Naive thymus-derived CD8-positive, alpha-beta T cell (primary cell): ENCODE measurements at places on chromosomes 2 and 18. TPM values are rescaled to one million over a fixed set of nuclear protein-coding genes. Genes with fewer than 3 reads are reported as not detected.

DNA sequence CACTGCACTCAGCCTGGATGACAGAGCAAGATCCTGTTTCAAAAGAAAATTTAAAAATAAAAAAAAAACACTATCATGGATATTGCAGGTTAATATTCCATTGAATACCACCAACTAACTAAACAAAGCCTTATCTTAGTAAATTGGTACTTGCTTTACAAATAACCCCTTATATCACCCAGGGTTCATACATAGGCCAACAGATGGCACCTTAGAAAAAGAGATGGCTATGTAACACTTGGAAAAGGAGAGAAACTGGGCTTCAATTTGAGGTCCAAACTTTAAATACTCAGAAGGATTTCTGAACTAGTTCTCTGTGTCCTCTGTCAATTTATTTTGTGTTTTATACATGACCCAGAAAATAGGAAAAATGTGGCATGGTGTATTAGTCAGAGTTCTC, 249.6 kb upstream of the LRP1B start:
- DNase-seq, result no peak

DNA sequence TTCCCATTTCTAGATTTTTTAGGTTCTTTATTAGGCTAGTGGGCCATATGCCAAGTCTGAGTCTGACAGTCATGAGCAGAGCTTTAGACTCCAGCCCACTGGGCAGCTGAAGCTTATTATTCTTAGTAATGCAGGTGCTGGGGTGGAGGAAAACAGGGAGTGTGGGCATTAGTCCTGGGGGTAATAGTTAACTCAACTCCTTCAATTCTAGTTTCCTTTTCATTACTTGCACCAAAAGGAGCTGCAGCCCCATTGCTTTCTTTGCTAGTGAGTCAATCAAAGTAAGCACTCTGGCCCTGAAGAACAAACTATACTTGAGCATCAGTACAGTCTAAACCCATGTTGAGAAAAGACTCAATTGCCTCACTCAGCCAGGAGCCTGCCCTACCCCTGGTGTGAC, 35.5 kb downstream of the ICOS start:
- DNase-seq, result no peak

GRCh38 chr18:9469685-9470084, 5.6 kb upstream of the RALBP1 start:
- no peak for DNase-seq

DNA sequence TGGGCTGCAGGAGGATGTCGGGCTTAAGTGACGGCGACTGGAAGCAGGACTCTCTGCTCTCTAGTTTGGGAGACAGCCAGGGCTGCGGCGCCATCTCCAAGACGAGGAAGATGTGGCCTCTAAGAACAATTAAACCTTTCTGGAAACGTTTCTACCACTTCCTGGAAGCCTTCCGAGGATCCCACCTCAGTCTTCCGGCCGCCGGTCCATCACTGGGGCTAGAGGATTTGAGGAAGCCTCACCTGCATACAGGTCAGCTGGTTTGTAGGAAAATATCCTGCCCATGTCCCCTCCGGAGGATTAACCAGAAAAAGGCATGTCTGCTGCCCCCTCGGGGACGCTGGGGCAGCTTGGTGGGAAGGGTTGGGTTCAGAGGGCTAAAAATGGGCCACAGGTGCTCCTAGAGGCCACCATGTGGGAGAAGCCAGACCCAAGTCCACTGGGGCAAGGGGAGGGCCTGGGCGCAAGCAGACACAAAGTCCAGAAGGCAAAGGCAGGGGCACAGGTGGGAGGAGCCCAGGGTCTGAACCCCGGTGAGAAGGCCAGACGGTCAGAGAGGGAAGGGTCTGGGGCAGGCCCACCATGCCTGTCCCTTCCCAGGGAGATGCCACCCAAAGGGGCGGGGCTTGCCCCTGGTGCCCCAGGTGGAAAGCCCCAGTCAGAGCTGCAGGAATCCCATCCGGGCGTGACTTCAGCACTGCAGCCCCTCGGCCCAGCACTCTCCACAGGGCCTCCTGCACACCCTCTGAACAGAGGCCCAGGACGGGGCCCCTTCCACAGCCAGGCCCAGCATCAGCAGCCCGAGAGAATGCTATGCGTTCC, 82.2 kb upstream of the ID2 start:
- no peak for DNase-seq

DNA sequence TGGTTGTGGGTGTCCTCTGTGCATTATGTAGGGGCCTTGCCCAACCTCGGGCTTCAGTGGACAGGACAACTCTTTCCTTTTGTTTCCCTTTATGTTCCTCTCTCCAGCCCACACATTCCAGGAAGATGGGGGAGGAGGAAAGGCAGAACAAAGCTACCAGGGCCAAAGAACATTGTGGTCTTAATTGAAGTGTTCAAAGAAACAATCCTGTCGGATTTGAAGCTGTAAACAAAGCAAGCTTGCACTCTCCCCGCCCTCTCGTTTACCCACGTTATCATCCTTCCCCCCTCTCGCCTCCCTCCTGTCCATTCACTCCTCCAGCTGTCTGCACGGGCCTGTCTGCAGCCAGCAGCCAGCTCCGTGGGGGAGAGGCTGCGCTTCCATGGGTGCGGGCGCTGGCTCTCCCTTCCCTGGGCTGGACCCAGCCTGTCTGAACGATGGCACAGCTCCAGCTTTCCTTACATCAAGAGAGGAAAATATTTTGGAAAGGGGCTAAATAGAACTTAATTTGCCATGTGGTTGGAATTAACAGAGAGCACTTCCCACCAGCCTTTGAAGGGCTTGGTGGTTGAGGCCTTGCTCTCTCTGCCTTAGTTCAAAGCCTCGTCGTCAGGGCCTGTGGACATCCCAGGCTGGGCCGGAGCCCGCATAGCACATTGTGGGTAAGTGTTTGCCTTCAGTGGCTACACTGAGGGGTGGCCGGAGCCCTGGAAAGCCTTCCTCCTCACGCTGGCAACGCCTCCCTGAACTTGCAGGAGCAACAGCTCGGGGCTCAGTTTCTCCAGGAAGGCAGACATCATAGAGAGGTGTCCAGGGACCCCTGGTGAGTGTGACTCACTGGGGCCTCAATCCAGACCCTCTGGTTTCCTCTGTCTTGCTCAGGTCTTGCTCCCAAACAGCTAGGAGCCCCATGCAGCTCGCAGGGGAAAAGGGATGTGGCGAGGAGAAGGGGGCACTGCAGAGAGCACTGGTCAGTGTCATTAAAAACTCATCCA, 60.6 kb upstream of the HS6ST1 start:
- DNase-seq, result no peak

RAD51AP2 gene
- not detected for total RNA-seq

ATP6V1B1 gene
- total RNA-seq, result not detected

DNA sequence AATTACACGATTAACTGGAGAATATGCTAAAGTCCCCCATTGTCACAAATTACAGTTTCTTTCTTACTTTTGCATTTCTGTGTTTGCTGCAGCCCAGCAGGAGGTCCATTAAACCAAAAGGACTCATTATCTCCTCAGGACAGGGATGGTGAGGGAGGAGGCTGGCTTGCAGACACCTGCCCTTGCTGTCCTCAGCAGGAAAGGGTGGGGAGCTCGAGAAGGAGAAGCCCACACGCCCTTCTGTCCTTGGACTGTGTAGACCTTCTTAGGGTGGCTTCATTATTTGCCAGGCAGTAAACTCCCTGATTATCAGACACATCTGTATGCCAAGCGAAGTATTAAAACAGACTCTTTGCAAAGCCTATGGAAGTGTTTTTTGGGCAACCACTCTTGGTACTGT, 196.0 kb downstream of the LDLRAD4 start:
- no peak for DNase-seq

DNA sequence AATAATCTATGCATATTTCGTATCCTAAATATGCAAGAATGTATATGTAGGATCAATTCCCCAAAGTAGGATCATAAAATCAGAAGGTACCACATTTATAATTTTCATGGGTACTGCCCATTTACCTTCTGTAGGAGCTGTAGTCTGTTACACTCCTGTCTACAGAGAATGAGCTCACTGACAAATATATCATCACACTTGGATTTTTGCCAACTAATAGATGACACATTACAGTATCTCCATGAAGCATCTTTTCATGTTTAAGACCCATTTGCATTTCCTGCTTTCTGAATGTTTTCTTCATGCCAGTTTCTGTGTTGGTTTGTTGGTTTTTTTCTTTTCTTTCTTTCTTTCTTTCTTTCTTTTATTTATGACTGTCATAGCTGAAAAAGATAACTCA, 70.9 kb upstream of the EML6 start:
- no peak for DNase-seq

DNA sequence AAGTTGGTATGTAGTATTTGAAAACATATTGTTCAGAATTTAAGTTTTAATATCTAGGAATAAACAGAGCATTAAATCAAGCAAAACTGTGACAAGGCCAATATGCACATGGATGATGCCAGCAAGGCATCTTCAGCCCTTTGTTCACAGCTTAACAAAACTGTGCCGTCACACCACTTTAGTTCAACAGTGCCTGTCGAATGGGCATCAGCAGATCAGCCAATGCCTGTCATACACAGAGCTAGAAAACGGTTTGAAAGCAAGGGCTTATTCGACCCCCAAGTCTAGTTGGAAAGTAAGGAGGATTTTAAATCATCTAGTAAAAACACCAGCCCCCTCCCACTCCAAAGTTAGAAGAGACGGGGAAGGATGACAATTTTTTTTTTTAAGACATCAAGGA, 16.7 kb downstream of the ZEB2 start:
- no peak for DNase-seq

GRCh38 chr2:203751685-203752271, 45.3 kb downstream of the CD28 start:
- no peak for DNase-seq

ITGA4 gene
- total RNA-seq, result 210 TPM

DNA sequence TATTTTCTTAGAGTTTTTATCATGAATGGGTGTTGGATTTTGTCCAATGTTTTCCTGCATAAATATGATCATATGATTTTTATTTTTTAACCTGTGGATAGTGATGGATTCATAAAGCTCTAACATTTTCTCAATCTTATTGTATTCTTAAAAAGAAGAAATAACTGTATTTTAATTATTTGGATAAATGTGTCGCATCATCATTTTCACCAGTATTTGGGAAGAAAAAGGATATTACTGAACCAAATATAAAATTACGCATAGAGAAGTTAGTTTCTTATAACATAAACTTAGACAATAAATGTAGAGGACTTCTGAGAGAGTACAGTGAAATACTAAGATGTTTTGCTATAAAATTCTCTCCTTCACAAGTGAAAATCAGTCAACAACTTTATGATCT, 126.0 kb upstream of the CHST9 start:
- no peak for DNase-seq

- no peak for DNase-seq
Measured at GRCh38 chr18:55489034-55489986, 98.7 kb downstream of the TCF4 start.

DNA sequence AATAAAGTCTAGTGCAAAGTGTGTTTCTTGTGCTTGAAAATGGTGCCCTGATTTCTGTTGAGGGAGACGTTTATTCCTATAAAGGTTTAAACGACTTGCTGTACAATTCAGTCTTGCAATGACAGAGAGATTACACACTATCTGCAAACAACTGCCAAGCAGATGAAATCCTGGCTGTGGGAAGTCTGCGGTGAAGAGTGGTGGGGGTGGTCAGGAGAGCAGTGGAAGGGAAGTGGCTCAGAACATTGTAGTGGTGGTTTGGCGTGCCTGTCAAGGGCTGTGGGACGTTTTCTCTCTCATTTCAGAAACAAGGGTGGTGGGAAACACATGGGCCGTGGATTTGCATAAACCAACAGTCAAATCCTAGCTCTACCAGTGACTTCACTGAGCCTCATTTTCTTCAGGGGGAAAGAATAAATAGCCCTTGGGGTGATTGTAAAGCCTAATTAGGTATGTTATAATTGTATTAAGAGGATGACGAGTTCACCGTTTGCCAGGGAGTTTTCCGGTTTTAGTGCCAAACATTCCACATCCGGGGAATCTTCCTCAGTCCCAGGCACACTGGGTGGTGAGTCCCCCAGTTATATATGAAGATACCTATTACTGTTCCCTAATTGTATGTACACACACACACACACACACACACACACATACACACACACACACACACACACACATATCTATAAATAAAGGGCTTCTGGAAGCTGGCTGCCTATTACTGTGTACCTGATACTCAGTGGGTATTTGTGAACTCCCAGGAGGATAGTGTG, 115.0 kb downstream of the SPTBN1 start:
- DNase-seq, result peak; percentile 66

TGFA gene
- total RNA-seq, result 1.3 TPM

CXXC1 gene
- 171 TPM for total RNA-seq

GPBAR1 gene
- total RNA-seq, result 1.4 TPM

SERPINB4 gene
- not detected for total RNA-seq

GRCh38 chr2:198073253-198073652, 268.9 kb downstream of the PLCL1 start:
- DNase-seq, result no peak

B3GNT7 gene
- 0.68 TPM for total RNA-seq

- DNase-seq, result no peak
Measured at GRCh38 chr18:27717816-27718215, 459.1 kb downstream of the CDH2 start.

HSPE1 gene
- 65.8 TPM for total RNA-seq

ADD2 gene
- total RNA-seq, result 9.3 TPM

DNA sequence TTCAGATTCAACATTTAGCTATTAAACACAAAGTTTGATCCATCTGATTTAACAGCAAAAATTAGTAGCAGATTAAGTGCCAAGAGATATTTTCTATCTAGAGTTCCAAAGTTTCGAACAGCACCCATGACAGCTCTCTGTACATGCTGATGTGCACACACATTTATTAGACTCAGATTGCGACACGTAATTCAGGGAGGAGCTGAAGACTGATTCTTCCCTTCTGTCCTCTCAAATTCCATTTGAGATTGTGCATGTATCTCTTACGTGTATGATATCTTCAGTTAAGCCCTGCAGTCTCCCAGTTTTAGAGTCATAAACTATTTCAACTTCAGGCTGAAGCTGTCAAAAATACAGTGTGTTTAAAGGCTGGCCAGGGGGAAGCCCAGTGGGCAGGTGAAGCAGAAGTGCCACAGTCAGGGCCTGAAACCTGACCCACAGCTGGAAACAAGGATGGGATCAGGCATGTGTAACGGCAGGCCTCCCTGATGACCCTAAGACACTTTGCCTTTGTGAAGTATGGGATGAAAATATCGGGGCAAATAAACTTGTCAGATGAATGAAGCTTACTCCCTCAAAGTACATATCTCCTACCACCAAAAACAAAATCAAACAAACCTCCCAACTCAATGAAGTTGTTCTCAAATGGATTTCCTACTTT, 30.6 kb downstream of the CYB5A start:
- DNase-seq, result no peak
